ENCODE measurements at places on chromosomes 7 and 10.
A peak's percentile ranks its signal among the peaks of the same experiment; 100 is the strongest.

GRCh38 chr7:155762655-155763054 lies 49.6 kb downstream of the SHH start:
- peaks cover 44% of the 10 kb centered on the region for H3K36me3 ChIP-seq
- no peaks in the 10 kb centered on the region for H3K27me3 ChIP-seq
- DNase-seq, result no peak
- no peaks in the 10 kb centered on the region for H3K4me1 ChIP-seq

GRCh38 chr10:114329634-114330365 lies 74.5 kb downstream of the AFAP1L2 start:
- no peaks in the 10 kb centered on the region for H3K36me3 ChIP-seq
- no peaks in the 10 kb centered on the region for H3K27me3 ChIP-seq
- DNase-seq, result no peak
- no peak overlapping the region for H3K4me3 ChIP-seq
- H3K27ac ChIP-seq, result no peak overlapping the region

DNA sequence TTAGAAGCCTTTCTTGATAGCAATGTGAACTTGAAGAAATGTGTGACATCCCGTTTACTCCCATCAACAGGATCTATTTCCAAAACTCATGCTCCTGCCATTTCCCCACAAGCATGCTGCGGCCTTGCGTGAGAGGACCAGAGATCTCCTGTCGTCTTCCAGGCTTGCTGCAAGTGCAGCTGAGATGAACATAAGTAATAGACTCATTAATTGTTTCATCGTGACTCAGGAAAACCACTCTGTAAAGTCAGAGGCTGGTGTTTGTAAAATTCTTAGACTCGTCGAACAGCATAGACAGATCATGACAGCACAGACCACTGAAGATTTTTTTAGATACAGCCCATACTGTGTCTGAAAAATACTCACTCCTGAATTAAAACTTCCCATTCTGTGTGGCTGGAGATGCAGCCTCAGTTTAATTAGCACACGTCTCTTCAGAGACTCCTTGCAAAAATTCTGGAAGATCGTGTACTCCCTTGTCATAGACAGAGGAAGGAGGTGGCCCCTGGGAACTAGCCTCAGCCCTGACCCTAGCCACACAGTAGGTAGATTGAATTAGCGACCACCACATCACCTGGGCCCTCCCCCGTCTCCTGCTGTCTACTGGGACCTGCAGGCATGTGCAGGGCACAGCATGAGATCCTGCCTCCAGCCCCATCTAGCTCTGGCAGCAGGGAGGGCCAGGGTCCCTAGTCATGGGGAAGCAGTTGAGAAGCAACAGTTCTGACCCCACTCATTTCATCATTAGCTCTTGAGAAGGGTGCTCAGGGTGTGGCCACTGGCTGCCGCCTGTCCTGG lies 226.0 kb downstream of the CELF2 start:
- H3K27ac ChIP-seq, result no peak overlapping the region
- no peak overlapping the region for H3K4me3 ChIP-seq
- H3K4me1 ChIP-seq, result no peaks in the 10 kb centered on the region
- H3K27me3 ChIP-seq, result no peaks in the 10 kb centered on the region
- no peak for DNase-seq

GRCh38 chr7:45384499-45384898 lies 189.7 kb upstream of the ADCY1 start:
- no peaks in the 10 kb centered on the region for H3K4me1 ChIP-seq
- DNase-seq, result no peak

DNA sequence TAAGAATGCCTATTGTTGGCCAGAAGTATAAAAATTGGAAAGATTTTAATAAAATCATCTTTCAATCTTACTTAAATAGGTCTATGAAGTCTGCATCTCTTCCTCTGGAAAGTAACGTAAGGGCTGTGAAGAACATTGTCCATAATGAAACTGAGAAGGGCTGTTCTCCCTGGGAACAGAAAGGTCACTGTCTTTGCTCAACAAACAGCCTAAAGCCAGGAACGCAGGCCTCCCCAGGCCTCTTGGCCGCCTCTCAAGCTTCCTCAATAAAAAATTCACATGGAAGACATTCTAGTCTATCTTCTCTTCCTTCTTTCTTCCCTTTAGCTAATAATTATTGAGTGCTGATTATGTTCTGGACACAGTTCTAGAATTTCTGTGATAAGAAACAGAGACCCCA lies 9.1 kb upstream of the IDI2 start:
- H3K36me3 ChIP-seq, result peaks cover 5% of the 10 kb centered on the region
- DNase-seq, result no peak
- no peaks in the 10 kb centered on the region for H3K27me3 ChIP-seq
- H3K4me3 ChIP-seq, result no peak overlapping the region
- H3K4me1 ChIP-seq, result peaks cover 3% of the 10 kb centered on the region
- no peak overlapping the region for H3K27ac ChIP-seq

DNA sequence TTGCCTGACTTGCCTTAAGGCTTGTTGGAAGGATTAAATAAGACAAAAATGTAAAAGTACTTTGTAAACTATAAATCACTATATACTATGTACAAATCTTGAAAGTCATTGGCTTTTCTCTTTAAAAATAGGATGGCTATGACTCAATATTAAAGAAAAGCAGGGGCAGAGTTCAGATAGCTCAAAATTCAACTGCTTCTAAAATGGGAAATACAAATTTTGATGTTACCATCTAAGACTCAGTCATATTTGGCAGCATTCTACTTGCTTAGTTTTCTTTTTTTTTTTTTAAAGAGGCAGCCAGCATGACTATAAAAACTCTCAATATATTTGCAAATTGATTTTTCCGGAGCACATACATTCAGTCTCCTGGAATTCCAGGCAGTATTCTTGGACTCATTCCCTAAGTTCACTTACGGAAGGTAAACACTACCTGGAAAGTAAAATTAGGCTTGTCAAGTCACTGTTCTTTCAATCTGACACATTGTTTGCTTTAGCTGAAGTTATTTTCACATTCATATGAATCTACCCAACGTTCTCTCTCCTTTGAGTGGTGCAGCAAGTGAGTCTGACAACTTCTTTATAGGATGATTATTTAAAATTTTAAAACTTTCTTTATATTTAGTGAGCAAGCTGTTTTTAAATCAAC lies 133.8 kb upstream of the CCDC6 start:
- no peaks in the 10 kb centered on the region for H3K36me3 ChIP-seq
- no peak for DNase-seq
- no peak overlapping the region for H3K4me3 ChIP-seq
- peaks cover 8% of the 10 kb centered on the region for H3K4me1 ChIP-seq

- peaks cover 8% of the 10 kb centered on the region for H3K4me1 ChIP-seq
- no peaks in the 10 kb centered on the region for H3K27me3 ChIP-seq
- H3K4me3 ChIP-seq, result peak overlapping the region; percentile 93
Measured at GRCh38 chr7:94003446-94004023, 620 bp downstream of the BET1 start.

DNA sequence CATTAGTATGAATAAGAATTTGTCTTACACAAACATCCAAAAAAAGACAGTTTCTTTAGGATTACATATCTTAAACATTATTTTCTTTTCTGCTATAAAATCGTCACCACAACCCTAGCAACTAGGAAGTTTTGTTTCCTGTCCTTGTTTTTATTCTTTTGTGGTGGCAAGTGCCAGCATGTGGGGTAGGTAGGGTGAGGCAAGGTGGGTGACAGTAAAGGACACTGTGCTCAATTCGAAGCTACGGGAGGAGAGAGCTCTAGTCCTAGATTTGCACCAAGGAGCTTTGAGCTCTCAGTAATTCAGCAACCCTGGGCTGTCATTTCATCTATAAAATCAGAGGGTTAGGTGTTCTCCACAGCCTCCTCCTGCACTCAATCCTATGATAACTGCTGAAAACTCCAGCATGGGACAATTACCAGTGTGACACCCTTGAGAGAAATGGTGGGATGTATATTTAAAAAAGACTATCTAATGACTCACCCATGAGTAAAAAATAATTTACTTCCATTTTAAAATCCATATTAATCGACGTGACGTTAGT lies 187.1 kb downstream of the FAM107B start:
- H3K4me1 ChIP-seq, result peaks cover 29% of the 10 kb centered on the region
- DNase-seq, result no peak
- peak overlapping the region; percentile 1 for H3K27ac ChIP-seq
- no peaks in the 10 kb centered on the region for H3K36me3 ChIP-seq
- H3K27me3 ChIP-seq, result no peaks in the 10 kb centered on the region

DNA sequence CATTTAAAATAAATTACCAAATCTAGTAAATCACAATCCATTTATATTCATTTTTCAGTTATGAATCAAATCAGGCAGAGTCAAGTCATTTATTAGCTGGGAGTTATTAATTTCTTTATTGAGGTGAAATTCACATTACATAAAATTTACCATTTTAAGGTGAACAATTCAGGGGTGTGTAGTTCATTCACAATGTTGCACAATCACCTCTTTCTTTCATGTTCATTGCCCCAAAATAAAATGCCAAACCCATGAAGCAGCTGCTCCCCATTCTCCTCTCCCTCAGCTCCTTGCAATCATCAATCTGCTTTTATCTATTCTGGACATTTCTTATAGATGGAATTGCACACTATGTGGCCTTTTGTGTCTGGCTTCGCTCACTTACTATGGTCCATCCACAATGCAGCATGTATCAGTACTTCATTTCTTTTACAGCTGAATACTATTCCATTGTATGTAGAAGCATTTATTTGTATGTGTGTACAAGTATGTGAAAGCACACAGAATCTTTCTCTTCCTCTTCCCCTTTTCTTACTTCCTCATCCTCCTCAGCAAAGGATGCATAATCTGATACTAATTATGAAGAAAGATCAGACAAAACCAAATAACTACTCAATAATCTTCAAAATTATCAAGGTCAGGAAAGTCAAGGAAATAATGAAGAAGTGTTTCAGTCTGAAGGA lies 60.6 kb downstream of the LMBR1 start:
- H3K4me3 ChIP-seq, result no peak overlapping the region
- no peaks in the 10 kb centered on the region for H3K27me3 ChIP-seq
- H3K4me1 ChIP-seq, result peaks cover 6% of the 10 kb centered on the region
- no peak for DNase-seq

GRCh38 chr7:77430927-77431326 lies 14.8 kb upstream of the GSAP start:
- no peak overlapping the region for H3K4me3 ChIP-seq
- no peak overlapping the region for H3K27ac ChIP-seq
- peaks cover 20% of the 10 kb centered on the region for H3K4me1 ChIP-seq
- H3K27me3 ChIP-seq, result no peaks in the 10 kb centered on the region

DNA sequence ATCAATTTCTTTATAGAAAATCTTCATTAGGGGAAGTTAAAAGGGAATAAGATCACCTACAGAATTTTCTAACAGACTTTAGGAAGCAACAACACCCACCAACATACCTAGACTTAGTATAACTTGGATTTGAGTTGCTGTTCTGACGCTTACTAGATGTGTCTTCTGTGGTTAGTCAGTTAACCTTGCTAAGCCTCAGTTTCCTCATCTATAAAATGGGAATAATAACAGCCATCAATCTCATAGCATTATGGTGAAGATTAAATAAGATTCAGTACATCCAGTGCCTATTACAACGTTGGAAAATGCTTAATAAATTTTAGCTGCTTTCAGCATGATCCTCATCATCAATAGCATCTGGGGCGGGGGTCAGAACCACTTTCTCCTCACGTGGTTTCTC lies 106.2 kb downstream of the SORBS1 start:
- H3K27ac ChIP-seq, result no peak overlapping the region
- no peaks in the 10 kb centered on the region for H3K36me3 ChIP-seq
- no peaks in the 10 kb centered on the region for H3K4me1 ChIP-seq
- H3K4me3 ChIP-seq, result no peak overlapping the region
- peaks cover 4% of the 10 kb centered on the region for H3K27me3 ChIP-seq

GRCh38 chr7:73738220-73738611 lies 386 bp downstream of the ABHD11 start:
- H3K4me1 ChIP-seq, result no peaks in the 10 kb centered on the region
- H3K4me3 ChIP-seq, result peak overlapping the region; percentile 51
- peak overlapping the region; percentile 76 for H3K27ac ChIP-seq

GRCh38 chr7:130446259-130446658 lies 5.4 kb upstream of the CEP41 start:
- no peaks in the 10 kb centered on the region for H3K27me3 ChIP-seq
- H3K36me3 ChIP-seq, result no peaks in the 10 kb centered on the region
- no peak overlapping the region for H3K27ac ChIP-seq
- H3K4me3 ChIP-seq, result no peak overlapping the region
- H3K4me1 ChIP-seq, result peaks cover 5% of the 10 kb centered on the region
- DNase-seq, result no peak

GRCh38 chr10:90314718-90315117 lies 543.1 kb downstream of the HTR7 start:
- H3K27ac ChIP-seq, result peak overlapping the region; percentile 63
- no peak overlapping the region for H3K4me3 ChIP-seq
- no peaks in the 10 kb centered on the region for H3K27me3 ChIP-seq
- peaks cover 34% of the 10 kb centered on the region for H3K4me1 ChIP-seq
- no peak for DNase-seq

GRCh38 chr7:100510437-100511239 lies 26.9 kb downstream of the NYAP1 start:
- H3K27me3 ChIP-seq, result no peaks in the 10 kb centered on the region
- H3K27ac ChIP-seq, result no peak overlapping the region
- DNase-seq, result no peak
- H3K4me1 ChIP-seq, result peaks cover 19% of the 10 kb centered on the region
- H3K36me3 ChIP-seq, result no peaks in the 10 kb centered on the region

GRCh38 chr7:77254429-77254828 lies 54.8 kb upstream of the FGL2 start:
- H3K27ac ChIP-seq, result no peak overlapping the region
- H3K4me3 ChIP-seq, result no peak overlapping the region
- DNase-seq, result no peak
- no peaks in the 10 kb centered on the region for H3K36me3 ChIP-seq
- no peaks in the 10 kb centered on the region for H3K4me1 ChIP-seq

- DNase-seq, result no peak
- H3K4me1 ChIP-seq, result no peaks in the 10 kb centered on the region
- H3K36me3 ChIP-seq, result no peaks in the 10 kb centered on the region
- H3K27me3 ChIP-seq, result no peaks in the 10 kb centered on the region
- H3K27ac ChIP-seq, result no peak overlapping the region
Measured at GRCh38 chr10:86311906-86312305, 54.7 kb downstream of the GRID1 start.

- H3K4me1 ChIP-seq, result no peaks in the 10 kb centered on the region
- H3K27me3 ChIP-seq, result peaks cover 8% of the 10 kb centered on the region
- H3K36me3 ChIP-seq, result no peaks in the 10 kb centered on the region
- no peak overlapping the region for H3K27ac ChIP-seq
- no peak for DNase-seq
- no peak overlapping the region for H3K4me3 ChIP-seq
Measured at GRCh38 chr7:93620057-93620456, 45.5 kb upstream of the CALCR start.

DNA sequence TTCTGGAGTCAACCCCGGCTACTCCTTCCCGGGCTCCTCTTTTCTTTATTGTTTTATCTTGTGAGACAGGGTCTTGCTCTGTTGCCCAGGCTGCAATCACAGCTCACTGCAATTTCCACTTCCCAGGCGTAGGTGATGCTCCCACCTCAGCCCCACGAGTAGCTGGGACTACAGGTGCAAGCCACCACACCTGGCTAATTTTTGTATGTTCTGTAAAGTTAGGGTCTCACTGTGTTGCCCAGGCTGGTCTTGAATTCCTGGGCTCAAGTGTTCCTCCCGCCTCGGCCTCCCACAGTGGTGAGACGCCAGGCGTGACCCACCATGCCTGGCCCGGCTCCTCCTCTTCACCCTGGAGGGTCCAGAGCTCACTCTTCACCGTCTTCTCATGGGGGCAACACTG lies 15.3 kb upstream of the PDGFA start:
- no peaks in the 10 kb centered on the region for H3K36me3 ChIP-seq
- no peak overlapping the region for H3K4me3 ChIP-seq
- H3K27me3 ChIP-seq, result no peaks in the 10 kb centered on the region
- peaks cover 13% of the 10 kb centered on the region for H3K4me1 ChIP-seq
- H3K27ac ChIP-seq, result no peak overlapping the region
- DNase-seq, result no peak
